ENCODE measurements at places on chromosomes 6 and 20.

- DNase-seq: no peak
Observed at GRCh38 chr20:50014570-50015562, 32.1 kb downstream of the SNAI1 start.

DNA sequence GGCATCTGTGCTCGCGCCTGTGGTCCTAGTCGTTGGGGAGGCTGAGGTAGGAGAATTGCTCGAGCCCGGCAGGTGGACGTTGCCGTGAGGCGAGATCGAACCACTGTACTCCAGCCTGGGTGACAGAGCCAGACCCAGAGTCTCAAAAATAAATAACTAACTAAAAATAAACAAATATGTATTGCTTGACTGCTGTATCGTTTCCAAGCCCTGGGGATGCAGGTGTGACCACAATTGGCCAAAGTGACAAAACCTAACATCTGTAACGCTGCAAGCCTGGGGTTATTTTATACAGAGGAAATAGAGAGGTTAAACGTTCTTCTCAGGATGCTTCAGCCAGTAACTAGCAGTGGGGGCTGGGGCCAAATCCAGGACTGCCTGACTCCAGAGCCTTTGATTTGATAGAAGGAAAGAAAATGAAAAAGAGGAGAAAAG, 1.9 kb upstream of the SRSF3 start:
- no peak for DNase-seq

DNA sequence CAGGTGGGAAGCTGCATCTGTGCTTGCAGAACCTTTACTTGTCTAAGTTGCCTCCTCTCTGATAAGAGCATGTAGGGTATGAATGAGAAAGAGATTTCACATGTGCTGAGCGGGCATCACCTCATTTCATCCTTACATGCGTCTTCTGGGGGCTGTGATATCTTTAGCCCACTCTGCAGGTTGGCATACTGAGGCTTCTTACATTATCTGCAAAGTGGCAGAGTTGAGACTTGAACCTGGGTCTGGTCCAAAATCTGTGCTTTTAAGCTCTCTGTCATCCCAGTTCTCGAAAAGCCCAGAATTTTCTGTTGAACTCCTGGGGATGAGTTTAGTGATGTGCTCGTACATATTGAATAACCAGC, 2.0 kb upstream of the SRC start:
- no peak for DNase-seq

DNA sequence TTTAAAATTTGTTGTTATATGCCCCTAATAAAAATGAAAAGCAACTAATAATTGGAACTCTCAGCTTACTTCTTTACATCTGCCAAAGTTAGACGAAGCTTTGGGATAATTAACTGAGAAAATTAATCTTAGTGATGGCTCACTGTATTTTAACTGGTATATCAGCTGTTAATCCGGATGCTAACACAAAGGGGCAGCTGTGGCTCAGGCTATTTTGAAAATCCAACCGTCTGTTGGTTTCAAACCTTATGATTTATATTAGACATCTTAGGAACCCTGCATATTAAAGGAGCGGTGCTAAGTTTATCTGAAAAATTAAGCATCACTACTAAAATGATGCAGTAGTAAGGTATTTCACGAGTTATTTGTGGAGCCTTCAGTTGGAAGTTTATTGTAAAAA, 96.6 kb downstream of the AKAP7 start:
- no peak for DNase-seq

DNA sequence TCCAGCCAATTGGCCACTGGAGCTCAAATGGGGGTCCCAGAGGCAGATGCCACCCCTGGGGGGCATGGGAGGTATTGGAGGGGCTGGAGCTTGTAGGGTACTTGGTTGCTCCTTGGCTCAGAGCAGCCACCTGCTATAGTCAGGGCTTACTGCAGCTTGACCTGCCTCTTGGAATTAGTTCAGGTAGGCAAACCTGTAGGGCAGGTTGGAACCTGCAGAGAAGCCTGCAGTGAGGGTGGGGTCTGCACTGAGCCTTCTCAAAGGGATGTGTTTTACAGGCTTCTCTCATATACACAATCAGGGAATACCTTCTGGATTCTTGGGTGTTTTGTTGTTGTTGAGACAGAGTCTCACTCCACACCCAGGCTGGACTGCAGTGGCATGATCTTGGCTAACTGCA, 94.2 kb upstream of the MYL9 start:
- no peak for DNase-seq
